ENCODE measurements at places on chromosomes 2 and 18.

DNA sequence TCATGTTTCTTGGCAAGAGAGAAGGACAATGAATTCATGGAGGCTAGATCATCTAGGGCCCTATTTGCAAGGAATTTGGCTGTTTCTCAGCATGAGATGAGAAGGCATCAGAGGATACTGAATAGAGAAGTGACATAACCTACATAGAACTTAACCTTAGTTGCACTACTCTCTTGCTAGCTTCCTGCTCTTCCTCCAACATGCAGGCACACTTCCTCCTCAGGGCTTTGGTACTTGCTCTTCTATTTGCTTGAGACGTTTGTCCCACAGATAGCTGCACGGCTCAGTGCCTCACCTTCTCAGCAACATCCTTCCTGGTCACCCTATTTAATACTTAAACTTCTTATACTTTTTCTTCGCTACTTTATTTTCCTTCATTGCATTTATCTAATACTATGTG lies 20.0 kb upstream of the LANCL1 start:
- DNase-seq: no peak

DNA sequence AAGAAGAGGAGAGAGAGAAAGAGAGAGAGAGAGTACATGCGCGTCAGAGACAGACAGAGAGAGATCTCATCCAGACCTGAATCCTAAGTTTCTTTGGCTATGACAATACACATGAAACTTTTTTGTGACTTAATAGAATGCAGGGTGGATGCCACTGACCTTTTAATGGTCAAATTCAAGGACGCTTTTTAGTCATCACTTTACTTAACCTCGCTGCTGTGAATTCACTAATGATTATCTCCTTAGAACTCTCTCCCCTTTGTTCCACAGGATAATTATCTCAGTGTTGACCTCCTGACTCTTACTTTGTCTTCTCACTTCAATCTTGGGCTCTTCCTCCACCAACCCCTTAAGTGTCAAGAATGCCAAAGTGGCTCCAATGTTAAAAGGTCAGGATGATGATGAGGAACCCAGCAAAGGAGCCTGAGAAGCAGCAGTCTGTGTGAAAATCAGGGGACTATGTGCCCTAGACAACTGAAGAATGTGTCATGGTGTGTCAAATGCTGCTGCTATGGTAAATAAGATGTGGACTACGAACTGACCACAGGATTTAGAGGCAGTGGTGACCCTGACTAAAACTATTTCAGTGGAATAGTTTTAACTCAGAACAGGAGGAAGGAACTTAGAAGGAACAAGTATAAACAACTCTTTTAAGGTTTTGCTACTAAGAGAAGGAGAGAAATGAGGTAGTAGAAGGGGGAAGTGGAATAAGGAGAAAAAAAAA lies 382.1 kb downstream of the ZEB2 start:
- no peak for DNase-seq

DNA sequence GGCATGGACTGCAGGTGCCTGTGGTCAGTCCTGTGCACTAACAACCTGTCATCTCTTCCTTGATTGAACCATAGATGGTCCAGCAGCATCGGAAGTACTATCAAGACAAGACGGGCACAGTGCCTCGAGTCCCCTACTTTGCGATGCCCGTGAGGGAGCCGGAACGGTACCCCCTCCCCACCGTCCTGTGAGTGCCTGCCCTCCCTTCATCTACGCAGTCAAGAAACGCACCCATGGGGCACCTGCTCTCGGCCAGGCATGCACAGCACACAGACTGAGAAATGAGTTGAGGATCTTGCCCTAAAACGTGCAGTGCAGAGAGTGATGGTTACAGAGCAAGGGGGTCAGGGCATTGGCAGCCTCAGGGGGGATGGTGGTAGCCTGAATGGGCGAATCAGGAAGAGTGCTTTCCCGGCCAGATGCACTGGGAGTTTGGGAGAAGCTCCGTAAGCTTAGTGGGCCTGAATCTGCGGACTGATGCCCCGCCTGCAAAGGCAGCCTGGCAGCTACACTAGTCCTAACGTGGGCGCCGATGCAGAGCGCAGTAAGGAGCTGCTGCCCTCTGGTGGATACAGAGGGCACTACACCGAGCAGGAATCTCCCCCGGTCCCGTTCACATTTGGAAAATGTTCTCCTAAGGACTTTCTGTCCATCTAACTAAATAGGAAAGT lies 63.6 kb downstream of the CIB4 start:
- DNase-seq: peak; percentile 62

DNA sequence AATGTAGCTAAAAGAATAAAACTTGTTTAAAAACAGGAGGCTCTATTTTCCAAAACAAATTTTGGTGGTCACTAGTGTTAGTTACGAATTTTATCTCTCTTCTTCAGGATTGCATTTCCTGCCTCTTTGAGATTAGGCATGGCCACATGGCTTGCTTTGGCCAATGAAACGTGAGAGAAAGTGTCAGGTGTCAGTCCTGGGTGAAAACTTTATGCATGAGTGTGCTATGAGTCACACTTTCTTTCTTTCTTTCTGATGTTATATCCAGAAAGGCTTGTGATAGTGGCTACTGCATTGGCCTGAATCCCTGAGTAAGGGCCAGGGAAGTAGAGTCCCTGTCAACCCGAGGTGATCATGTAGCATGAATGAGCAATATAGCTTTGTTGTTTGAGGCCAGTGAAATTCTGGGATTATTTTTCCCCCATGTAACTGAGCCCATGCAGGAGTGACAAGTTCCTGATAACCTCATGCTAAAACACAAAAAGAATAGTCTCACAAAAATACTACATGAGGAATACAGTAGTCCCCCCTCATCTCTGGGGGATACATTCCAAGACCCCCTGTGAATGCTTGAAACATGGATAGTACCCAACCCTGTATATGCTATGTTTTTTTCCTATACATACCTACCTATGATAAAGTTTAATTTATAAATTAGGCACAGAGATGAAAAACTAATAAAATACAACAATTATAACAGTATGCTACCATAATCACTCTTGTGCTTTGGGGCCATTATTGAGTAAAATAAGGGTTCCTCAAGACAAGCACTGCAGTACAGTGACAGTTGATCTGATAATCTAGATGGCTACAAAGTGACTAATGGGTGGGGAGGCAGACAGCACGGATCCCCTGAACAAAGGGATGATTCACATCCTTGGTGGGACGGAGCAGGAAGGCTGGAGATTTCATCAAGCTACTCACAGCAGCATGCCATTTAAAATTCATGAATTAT lies 109.5 kb downstream of the CDC42EP3 start:
- no peak for DNase-seq

DNA sequence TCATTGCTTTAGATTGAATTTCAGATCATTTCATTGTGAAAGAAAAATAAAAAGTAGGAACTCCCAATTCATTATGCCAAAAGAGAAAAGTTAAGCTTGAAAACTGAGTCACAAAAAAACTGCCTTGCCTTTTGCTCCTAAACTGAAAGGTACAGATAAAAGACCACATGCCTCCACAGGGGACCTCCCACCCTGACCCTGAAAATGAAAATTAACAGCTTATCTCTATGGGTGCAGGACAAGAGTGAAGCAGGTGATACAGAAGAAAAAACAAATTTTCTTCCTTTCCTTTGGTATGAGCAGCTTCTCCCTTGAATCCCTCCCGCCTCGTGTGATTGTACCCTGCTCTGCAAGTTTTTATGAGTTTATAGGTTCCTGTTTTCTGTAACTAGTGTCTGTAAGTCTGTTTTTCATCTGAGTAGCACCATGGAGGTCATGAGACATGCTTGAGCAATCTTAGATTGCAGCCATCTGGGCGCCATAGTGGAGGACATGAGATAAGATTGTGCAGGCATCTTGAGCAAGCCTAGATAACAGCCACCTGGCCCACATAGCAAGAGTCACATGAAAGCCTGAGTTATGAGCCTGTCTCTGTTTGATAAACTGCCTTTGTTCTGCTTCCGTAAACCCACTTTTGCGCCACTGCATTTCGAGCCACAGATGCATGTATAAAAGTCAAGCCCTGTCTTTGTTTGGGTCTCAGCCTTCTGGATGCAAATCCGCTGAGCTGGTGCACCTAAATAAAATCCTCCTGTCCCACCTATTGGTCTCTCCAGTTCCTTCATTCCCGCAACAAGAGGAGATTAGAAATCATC lies 56.2 kb upstream of the DYNC1I2 start:
- DNase-seq: no peak

GRCh38 chr2:168712053-168712452 lies 90.4 kb upstream of the NOSTRIN start:
- DNase-seq: no peak

GRCh38 chr2:85477884-85478283 lies 59.4 kb downstream of the SH2D6 start:
- DNase-seq: no peak

- DNase-seq: no peak
Measured at GRCh38 chr18:62999392-62999791, 284.1 kb downstream of the PHLPP1 start.

GRCh38 chr2:150567771-150568301 lies 80.4 kb upstream of the RND3 start:
- no peak for DNase-seq

DNA sequence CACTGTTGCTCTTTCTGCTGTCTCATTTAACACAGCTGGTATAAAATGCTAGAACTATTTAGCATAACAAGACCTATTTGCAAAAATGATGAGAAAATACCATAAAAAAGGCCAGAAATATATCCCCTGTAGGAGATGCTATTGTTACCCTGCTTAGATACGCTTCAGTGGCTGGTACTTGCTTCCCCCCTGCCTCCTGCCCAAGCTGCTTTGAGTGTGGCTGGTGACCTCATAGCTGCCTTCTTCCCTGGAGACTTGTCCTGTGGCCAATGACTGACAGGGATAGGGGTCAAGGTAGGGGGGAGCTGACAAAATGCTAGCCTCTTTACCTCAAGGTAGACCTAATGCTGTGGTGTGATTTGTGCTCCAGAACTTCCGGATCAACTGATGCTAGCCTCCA lies 150.2 kb upstream of the ZEB2 start:
- DNase-seq: no peak

GRCh38 chr2:124834331-124834730 lies 809.2 kb downstream of the CNTNAP5 start:
- no peak for DNase-seq

DNA sequence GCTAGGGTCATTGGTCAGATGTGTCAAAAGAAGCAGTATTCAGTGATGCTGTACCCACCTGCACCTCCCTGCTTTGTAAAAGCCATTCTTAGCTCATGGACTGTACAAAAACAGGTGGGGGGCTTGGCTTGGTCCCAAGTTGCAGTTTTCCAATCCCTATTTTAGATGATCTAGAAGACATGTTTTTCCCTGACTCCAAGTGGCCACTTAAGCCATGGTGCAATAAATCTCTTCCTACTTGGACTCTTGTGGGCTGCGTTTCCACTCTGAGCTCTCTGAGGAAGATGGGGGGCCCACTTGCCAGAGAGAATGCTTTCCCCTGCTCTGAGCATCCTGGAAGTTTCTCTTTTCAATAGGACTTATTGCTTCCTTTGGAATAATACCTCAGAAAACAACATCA lies 57.0 kb upstream of the SPP2 start:
- DNase-seq: no peak

DNA sequence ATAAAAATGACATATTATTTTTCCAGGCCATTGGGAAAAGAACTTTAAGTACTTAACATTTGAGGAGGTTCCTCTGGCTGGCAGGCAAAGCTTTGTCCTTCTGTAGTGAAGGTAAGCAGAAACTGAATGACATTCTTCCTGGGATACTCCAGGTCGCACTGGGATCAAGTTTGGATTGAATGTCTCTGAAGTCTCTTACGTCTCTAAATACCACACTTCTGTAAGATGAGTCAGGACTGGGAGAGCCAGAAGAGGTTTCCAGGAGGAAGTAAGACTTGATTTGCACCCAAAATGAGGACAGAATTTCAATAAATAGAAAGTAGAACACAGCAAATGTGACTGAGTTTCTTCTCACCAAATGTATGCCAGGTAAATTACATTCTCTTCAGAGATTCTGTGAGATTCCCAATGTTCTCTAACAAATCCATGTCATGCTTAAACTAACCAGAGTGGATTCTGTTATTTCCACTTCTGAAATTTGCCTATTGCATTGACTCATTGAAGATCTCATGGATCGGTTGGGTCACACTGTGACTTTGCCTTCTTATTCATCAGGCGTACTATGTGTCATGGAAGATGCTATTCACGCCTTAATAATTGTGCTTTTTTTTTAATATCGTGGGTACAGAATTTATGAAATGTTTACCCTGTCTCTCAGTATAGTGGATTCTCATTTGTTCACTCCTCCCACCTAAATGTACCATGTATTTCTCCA lies 25.5 kb upstream of the VIT start:
- DNase-seq: no peak

DNA sequence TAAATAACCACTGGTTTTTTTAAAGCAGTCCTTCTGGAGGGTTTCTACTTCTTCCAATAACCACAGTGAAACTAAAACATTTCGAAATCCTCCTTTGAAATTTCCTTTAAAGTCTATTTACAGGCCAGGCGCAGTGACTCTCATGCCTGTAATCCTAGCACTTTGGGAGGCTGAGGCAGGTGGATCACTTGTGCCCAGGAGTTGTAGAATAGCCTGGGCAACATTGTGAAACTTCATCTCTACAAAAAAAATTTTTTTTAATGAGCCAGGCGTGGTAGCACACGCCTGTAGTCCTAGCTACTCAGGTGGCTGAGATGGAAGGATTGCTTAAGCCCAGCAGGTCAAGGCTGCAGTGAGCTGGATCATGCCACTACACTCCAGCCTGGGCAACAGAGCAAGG lies 15.2 kb downstream of the KIDINS220 start:
- DNase-seq: no peak

GRCh38 chr2:71331581-71332434 lies at the start of gene ZNF638:
TSS of gene ZNF638 (plus strand) at chr2:71331782. CDS start at chr2:71348955, 17,173 bp downstream.
- DNase-seq: peak; percentile 82

GRCh38 chr2:55165626-55166025 lies 66.5 kb downstream of the CLHC1 start:
- no peak for DNase-seq

GRCh38 chr2:159946326-159946999 lies 116.0 kb downstream of the PLA2R1 start:
- no peak for DNase-seq

- DNase-seq: no peak
Measured at GRCh38 chr2:233486778-233487552, 79.6 kb downstream of the USP40 start.

- DNase-seq: no peak
Measured at GRCh38 chr2:128492966-128493811, 174.5 kb upstream of the HS6ST1 start.

DNA sequence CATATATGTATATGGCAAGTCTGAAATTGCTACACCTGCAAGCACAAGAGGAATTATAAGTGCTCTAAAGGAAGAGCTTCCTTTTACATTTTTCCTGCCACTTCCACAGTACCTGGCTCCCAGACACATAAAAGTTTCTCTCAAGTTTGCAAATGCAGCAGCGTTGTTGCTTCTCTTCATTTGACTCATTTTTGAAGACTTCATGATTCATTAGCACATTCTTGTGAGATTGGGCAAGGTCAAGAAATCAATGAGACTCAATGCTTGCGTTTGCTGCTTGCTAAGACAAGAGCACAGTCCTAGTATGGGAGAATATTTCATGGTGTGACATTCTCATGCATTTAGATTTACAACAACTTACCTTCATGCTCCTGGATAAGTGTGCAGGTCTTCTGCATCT lies 42.6 kb upstream of the PDCL3 start:
- no peak for DNase-seq

GRCh38 chr2:23625726-23626125 lies 240.7 kb downstream of the KLHL29 start:
- DNase-seq: no peak

- no peak for DNase-seq
Measured at GRCh38 chr2:3770724-3771415, 67.5 kb downstream of the DCDC2C start.
